ENCODE measurements at places on chromosomes 1 and 21.

DNA sequence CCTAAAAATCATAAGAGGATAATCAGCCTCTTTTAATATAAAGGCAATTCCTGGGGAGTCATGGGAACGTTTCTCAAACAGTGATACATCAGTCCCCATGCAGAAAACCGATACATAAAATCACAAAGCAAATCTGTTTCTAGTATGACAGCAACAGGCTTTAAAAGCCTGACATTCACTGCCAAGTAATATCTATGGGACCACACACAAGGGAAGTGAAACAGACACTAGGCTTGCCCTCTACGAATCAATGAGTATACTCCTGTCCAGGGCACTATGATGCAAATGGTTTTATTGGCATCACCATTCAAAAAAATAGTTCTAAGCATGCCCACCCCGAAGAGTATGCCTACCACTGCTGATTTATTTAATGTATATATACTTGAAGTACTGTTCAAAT lies 54.4 kb downstream of the TIAM1 start:
- DNase-seq: no peak

DNA sequence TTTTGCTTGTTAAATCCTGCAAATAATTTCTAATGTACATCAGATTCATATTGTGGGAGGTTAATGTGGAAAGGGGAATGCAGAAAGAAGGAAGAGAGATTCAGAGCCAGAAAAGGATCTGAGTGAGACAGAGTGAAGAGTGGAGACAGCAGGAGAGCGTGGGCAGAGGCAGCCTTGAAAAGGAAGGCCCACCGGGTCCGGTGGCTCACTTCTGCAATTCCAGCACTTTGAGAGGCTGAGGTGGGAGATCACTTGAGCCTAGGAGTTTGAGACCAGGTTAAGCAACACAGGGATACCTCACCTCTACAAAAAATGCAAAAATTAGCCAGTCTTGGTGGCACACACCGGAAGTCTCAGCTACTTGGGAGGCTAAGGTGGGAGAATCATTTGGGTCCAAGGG lies 222.0 kb upstream of the RAB4A start:
- DNase-seq: no peak

DNA sequence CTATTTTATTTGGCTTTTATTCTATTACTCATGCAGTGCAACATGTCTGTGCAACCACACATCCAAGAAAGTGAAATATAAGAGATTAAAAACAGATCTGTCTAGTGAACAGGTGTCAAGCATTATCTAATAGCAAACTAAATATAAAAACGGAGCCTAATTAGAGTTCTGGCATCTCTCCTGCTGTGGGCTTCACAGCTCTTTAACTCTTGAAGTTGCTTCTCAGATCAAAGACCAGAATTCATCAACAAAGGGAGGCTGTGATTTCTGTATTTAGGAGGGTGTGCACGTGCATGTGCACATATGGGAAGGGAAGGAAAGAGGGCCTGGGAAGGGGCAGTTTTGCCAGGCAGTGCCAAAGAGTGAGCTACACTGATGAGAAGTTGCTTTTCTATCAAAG lies 81.0 kb downstream of the MIS18A start:
- no peak for DNase-seq

DNA sequence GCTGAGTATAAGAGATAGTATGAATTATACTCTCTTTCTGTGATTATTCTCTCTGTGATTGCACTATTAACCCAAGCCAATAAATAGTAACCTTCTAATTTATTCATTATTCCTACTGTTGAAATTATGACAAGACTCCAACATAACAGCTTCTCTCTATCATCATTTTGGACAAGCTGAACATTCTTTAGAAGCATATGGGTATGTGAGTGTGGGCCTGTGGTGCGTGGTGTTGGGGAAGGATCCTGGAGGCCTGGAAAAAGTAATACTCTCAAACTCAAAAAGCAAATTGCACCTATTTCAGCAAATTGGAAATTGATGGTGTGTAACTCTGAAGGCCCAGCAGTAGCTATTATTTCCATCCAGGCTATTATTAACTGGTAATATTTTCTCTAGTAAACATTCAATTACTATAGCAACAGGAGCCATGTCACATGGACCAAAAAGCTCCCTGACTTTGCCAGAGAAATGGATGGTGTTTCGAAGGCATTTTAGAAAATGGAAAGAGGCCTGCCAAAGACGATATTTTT lies 502.8 kb downstream of the LTN1 start:
- DNase-seq: no peak

DNA sequence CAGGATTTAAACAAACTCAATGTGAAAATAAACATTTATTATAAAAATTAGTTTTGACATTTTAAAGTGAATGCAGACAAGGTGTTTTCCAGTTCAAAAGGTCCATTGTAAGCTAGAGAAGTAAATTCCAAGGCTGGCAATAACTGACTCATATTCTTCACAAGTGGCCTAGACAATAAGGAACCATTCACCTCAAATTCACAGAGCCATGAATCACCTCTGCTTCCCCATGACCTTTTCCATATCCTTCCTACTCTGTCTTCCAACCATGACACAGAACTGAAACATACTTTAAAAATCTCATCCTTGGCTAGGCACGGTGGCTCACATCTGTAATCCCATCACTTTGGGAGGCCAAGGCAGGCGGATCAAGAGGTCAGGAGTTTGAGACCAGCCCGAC lies 24.8 kb downstream of the F11R start:
- DNase-seq: no peak

- DNase-seq: no peak
Measured at GRCh38 chr1:232385221-232385620, 244.7 kb downstream of the SIPA1L2 start.

DNA sequence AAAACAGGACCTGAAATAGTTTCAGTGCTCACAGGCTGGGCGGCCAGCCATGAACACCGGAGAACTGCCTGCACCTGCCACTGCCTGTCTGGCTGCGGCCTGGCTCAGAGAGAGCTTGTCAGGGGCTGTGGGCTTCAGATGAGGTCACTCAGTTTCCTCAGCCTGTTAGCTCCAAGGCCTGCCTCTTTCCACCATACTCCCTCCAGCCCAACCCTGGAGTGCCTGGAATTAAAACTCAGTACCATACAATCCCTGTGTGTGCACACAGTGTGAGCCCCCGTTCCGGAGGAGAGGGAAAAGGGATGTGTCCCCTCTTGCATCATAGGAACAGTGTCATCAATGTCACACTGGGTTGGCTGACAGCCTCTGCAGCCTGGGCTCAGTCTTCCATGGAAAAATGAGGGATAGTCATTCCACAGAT lies 16.2 kb downstream of the CACNA1S start:
- no peak for DNase-seq

Data from right cardiac atrium (tissue), 5 donors.